ENCODE measurements at places on chromosomes 4 and X.

DNA sequence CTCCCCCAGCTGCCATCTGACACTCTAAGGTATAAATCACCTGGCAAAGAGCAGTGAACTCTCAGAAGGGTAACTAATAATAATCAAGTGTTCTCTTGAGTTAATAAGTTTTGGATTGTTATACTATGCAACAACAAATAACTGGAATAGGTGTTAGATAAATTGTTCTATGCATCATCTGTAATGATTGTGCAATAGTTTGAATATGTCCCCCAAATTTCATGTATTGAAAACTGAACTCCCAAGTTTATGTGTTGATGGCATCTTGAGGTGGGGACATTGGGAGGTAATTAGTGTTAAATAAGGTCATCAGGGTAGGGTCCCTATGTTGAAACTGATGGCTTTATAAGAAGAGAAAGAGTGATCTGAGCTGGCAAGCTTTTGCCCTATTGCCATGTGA lies 272.7 kb upstream of the TAPT1 start:
- no peak for DNase-seq

- no peak for DNase-seq
Observed at GRCh38 chrX:110087485-110088356, 84.8 kb downstream of the TMEM164 start.

DNA sequence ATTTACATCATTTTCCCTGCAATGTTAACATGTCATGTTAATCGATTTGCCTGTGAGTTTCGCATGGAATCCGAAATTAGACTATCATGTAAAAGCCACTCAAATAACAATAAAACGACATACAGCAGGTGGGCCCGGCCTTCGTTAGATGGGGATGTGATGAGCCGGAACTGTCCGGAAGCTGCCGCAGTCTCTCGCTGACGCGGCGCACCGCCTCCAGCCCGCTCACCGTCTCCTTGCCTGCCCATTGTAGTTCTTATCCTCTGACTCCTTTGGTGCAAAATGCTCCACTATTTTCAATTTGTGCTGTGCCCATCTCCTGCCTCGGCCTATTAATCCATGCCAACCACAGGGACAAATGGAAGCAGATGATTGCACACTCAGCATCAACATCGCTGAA lies 877.5 kb upstream of the TENM3 start:
- no peak for DNase-seq

- DNase-seq = no peak
Observed at GRCh38 chr4:36285784-36286480, 4.5 kb downstream of the DTHD1 start.

- DNase-seq = no peak
Observed at GRCh38 chrX:120321520-120322281, 10.4 kb upstream of the TMEM255A start.

DNA sequence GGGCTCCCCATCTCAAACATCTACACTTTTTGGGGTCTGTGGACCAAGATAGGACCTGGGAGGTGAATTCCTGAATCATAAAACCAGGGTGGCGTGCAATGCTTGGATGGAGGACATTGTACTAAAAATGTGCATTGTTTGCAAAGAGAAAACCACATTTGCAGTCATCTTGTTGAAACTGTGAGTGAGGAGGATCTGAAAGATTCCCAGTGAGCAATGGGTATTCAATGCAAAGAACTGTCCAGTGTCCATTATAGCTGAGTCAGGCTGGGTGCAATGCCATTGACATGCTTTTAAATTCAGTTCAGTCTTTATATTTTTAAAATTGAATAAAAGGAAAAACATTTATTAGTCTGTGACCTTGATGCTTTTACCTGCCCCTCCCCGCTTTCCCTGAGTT lies 215.7 kb downstream of the STK32B start:
- DNase-seq = no peak

- DNase-seq = no peak
Observed at GRCh38 chr4:183674153-183674552, 15.1 kb downstream of the TRAPPC11 start.

GRCh38 chrX:123184866-123185276 lies 793 bp downstream of the GRIA3 start:
- peak; percentile 90 for DNase-seq

DNA sequence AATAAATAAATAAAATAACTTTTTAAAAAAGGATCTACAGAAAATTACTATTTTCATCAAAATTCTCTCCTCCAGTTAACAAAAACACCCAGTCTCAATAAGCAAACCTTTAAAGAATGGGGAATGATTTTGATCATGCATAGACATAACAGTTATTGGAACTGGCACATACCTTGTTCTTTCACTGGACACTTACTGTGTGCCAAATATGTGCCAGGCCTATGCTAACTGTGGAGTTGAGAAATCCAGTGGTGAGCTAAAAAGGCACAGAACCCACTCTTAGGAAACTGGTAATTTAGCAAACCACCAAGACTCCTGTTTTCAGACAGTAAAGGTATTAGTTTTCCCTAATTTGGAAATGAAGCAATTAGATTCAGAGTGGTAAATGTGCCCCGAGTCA lies 39.1 kb downstream of the CLOCK start:
- DNase-seq = no peak

DNA sequence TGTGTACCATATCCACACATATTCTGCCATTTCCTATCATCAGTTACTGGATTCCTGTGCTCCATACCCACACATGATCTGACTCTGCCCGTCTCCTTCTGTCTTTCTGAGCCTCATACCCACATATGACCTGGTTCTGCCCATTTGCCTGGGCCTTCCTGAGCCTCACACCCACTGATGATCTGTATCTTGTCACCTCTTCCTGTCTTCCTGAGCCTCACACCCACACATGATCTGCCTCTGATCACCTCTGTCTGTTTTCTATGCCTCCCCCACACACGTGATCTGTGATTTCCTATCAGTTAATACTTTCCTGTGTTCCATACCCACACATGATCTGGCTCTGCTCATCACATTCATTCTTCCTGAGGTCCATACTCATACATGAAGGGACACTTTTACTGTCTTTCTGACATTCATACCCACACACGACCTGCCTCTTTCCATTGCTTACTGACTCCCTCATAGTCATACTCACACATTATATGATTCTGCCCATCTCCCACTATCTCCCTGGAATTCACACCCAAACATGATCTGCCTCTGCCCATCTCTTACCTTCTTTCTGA lies 32.5 kb downstream of the SCML1 start:
- DNase-seq = no peak

GRCh38 chr4:61527888-61528287 lies 327.8 kb downstream of the ADGRL3 start:
- no peak for DNase-seq

DNA sequence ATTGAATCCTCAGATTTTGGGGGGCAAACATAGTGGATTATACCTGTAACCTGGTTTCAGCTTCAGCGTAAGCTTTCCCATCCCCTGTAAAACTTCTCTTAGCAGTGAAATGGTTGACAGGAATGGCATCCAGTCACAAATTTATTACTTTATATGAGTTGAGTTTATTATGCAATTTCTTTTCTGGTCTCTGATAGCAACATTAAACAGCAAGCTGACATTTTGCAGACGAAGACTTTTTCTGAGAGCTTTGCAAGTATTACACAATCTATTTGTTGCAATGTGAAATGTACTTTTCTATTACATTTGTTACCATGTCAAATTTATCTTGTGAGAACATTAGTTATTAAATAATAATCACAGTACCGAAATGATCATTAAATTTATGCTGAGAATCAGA lies 60.6 kb downstream of the GSPT2 start:
- DNase-seq = no peak

- no peak for DNase-seq
Observed at GRCh38 chr4:176436293-176436973, 116.7 kb downstream of the SPCS3 start.

DNA sequence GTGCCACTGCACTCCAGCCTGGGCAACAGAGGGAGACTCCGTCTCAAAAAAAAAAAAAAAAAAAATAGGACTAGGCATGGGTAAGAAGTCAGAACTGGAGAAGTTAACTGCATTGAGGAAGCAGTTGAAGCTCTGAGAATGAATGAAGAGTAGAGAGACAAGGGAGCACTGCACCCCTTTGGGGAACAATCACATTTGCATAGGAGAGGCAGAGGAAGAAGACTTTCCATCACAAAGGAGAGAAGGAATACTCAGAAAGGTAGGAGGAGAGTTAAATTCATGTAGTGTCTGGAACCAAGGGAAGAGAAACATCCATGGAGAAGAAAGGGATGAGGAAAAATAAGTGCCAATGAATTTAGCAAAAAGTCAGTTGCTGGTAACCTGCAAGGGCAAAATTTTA lies 72.4 kb downstream of the GPC3 start:
- no peak for DNase-seq

DNA sequence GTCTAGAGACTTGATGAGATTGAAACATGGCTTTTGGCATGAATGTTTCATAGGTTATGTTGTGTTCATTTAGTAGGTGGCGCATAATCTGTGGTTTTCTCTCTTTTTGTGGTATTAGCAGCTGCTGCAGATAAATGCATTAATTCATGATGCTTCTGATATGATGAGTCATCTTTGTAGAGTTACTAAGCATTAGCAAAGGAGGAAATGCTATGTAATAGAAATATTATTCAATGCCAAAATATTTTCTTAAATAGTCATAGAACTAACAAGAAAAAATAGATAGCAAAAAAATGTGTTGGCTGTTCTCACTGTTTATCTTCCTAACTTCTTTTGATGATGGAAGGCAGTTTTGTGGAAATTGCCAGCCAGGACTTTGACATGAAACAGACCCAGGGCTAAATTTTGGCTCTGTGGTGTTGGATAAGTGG lies 3.6 kb downstream of the ZXDB start:
- DNase-seq = no peak

DNA sequence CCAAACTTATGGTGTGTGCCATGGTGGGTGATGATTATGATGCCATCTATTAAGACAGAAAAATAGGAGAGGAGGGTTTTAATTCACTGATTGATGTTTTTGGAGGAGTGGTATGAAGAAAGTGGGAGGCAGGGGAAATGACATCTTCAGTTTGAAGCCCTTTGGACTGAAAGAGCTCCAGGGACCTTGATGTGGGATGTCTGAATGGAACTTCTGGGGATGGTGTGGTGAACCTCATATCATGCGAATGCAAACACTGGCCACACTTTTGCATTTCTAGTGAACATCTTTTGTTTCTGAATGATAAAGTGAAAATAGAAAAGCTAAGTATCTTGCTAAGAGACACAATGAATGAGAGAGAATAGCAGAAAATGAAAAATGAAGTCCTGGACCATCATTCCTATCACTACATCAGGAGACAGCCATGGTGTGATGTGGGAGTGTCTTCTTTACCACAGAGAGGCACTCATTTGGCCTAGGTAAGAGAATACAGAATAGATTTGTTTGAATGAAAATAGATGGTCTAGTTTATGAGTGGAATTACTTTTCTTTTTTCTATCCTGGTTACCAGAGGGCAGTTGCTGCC lies 123.5 kb downstream of the ZNF827 start:
- DNase-seq = no peak

DNA sequence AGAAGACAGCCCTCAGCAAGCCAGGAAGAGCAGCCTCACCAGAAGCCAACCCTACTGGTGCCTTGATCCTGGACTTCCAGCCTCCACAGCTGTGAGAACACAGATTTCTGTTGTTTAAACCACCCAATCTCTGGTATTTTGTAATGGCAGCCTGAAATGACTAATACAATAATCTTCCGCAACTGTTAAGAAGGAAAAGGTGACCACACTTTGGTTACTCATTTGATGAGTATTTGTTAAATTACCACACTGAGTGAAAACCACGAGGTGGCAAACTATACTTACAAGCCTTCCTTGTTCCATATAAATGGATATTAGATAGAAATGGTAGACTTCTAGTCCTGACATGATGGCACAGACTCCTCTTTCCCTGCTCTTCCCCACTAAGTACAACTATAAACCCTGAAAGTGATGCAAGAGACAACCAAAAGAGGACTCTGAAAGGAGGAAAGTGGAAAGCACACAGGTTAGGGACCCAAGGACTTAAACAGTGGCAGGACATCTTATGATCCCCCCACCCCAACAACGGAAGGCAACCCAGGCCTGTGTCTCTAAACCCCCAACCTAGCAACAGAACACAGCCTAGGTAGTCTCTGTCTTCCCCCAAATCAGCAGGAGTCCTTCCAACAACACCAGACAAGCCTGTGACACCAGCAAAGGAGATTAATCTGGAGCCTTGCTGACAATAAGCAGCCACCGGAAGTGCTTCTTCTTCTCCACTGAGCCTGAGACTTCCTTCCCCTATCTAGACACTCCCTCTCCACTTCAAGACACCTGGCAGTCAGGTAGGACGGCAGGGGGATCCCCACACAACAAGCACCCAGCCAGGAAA lies 12.3 kb downstream of the ZNF182 start:
- no peak for DNase-seq

- no peak for DNase-seq
Observed at GRCh38 chrX:17007134-17007768, 60.8 kb downstream of the REPS2 start.

GRCh38 chrX:129980540-129981199 lies 1.8 kb upstream of the BCORL1 start:
- DNase-seq = peak; percentile 94

- DNase-seq = no peak
Observed at GRCh38 chr4:110071466-110071865, 126.9 kb downstream of the ELOVL6 start.

- DNase-seq = no peak
Observed at GRCh38 chrX:131763674-131764073, 219.8 kb downstream of the OR13H1 start.

GRCh38 chrX:71143508-71143907 lies 1.1 kb upstream of the NLGN3 start:
- DNase-seq = no peak

- DNase-seq = no peak
Observed at GRCh38 chr4:56637154-56637553, 43.9 kb downstream of the HOPX start.

DNA sequence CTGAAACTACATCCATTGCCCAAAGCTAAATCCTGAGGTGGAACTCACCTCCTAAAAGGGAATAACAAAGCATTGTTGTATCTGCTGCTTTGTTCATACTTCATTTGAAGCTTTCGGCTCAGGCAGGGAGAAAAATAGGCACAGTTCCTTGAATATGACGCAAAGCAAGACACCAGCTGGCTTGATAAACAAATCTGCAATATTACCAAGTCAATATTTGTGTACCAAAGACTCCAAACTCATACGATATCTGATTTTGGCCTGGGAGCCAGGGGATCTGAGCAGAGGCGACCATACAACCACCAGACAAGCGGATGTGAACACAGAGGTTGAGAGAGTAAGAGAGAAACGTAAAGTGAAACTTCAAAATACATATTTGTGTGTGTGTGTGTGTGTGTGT lies 34.8 kb upstream of the RAP1GDS1 start:
- no peak for DNase-seq

DNA sequence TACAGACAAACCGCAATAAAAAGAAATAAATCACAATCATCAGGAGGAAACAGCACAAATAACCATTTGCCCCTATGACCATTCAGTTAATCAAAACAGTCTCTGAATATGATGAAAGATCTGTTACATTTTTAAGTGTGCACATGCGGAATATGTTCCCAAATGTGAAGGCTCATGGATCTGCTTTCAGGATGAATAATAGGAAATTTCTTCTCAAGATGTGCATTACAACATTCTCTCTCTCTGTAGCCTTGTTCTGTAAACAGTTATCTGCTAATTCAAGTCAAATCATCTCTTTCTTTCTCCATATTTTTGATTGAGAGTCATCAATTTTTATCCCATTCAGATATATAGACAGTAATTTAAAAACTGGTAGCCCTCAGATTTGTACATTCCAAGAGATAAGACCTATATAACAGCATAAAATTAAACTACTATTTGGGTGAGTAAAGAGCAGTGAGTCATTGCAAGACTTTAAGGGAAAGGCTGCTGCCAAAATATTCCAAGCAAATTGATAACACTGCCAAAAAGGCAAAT lies 433.9 kb upstream of the ATOH1 start:
- no peak for DNase-seq
